ENCODE measurements at places on chromosomes 5 and 9.

- no peak for DNase-seq
Measured at GRCh38 chr5:19713740-19714139, 274.3 kb downstream of the CDH18 start.

DNA sequence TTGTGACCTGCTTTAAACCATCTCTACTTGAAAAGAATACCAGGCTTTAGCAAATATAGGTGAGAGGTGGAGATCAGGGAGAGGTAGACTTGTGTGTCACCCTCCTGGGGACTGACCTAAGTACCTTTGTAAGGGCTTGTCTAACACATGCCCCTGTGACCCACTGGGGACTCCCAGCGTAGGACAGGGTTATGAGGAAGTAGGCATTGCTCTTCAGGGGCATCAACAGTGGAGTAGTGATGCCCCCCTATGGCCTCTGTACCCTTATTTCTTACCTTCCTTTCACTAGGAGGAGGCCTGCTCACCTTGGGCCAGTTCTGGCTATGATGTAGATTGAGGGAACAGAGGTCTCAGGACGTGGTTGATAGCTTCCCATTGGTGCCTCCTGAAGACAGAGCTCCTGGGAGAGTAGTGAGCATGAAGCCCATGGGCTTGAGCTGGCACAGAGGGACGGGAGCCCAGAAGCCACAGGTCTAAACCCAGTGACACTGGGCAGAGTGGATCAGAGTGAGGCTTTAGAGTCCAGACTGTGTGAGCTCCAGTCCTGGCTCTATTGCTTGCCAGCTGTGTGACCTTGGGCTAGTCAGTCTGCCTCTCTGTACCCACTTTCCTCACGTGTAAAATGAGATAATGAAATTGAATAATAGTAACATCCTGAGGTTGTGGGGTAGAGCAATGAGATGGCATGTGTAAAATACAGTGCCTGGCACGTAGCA is 191.7 kb downstream of the AOPEP start:
- no peak for DNase-seq

DNA sequence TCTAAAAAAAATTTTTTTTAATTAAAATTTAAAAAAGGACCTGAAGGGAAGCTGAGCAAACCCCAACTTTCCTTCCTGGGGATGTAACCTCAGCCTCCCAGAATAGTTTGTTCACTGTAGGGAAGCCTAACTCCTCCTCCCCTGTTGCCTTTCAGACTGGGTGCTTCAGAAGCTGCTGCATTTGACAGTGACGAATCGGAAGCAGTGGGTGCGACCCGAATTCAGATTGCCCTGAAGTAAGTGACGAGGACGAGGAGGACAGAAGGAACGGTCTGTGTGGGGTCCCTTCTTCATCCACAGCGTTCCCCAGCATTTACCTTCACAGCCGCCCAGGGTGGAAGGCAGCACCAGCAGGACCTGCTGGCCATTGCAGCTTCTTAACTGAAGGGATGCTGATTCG is 57.7 kb upstream of the RARS1 start:
- DNase-seq, result no peak

DNA sequence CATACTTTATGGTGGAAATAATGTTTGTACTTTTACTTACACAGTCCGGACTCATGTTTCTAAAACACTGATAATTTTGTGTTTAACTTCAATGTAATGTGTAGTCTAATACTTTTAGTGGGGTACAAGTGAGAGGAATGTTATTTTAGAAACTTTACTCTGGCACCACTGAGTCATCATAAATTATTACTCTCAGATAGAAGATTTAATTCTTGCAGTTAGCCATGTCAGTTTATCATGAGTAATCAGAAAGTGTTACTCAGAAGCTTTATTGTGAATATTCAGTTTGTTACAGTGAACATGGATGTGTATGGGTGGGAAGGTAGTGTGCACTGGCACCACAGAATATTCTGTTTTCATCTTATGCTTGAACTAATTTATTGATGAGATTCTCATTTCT is 20.0 kb downstream of the OGN start:
- no peak for DNase-seq

DNA sequence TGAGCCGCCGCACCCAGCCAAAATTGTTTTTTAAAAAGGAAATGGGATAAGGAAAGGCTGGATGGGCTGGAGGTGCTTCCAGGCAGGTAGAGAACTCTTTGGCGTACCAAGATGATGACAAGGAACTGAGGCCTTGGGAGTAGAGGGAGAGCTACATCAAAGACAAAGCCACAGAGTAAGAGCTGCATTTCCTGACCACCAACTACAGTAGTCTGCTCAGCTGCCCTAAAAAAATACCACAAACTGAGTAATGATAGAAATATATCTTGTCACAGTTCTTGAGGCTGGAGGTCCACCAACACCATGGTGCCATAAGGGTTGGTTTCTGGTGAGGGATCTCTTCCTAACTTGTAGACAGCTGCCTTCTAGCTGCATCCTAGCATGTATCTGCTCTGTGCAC is 8.2 kb downstream of the OR1K1 start:
- DNase-seq, result no peak

Measured in activated naive CD4-positive, alpha-beta T cell (primary cell).